ENCODE measurements at places on chromosomes 2 and 18.

DNA sequence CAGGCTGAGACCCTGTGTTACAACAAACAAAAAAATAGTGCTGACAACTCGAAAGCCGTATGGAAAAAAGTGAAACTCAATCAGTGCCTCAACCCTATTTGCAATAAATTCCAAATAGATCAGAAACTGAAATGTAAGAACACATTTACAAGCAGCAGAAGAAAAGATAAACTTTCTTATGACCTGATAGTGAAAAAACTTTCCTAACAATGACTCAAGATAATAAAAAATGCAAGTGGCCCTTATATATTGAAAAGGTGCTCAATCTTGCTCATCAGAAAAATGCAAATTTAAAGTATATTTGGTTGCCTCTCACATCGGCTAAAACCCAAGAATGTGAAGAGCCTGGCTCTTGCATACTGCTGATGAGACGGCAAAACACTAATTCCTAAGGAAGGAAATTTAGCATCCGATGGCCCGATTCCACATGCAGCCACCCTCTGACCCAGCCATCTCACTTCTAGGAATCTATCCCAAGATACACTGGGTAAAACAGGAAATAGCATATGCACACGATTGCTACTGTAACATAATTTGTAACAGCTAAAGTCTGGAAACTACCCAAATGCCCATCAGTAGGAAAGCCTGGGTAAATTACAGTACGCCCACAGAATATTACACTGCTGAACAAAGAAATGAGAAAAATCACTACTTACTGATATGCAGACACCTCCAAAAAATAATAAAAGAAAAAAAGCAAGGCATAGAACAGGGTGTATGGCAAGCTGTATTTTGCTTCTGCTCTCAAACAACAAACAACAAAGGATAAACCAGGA, 56.8 kb downstream of the HDLBP start:
- DNase-seq, result no peak

GRCh38 chr18:13379930-13380690, 161.6 kb downstream of the LDLRAD4 start:
- no peak for DNase-seq

GRCh38 chr2:191947235-191947634, 100.3 kb upstream of the CAVIN2 start:
- DNase-seq, result no peak

DNA sequence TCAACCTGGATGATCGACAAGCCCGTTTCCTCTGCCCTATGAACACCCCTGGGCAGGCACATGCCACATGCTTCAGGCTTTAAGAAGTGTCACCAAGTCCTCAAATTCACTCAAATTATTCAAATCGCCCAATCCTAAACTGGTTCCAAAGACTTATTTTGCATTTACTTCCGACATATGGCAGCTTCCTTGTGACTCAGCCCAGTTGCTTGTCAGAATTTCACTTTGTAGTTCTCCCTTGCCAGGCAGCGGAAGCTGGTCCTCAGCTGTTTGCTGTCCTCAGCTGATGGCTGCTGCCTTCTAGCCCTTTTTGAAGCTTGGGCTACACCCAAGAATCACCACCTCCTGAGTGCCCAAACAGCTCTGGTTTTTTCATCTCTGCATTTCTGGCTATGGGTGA, 105.4 kb upstream of the LMAN1 start:
- no peak for DNase-seq

- DNase-seq, result no peak
Measured at GRCh38 chr2:190020720-190021119, 41.8 kb downstream of the MSTN start.

DNA sequence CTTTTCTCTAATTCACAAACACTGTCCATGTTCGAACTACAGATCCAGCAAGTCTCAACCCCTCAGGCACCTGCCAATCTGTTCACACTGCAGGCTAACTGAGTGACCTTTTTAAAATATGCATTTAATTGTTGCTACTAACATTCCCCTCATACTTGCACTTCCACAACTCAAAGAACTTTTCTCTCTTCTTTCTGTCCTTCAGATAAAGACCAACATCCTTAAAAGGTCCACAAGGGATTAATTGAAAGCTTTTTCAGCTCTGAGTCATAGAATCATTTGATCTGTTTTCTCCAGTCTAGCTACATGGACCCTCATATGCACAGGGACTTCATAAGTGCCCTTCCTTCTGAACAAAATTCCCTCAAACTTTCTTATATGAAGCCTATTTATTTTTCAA, 1321.2 kb downstream of the DPP10 start:
- no peak for DNase-seq

GRCh38 chr2:8189316-8189715, 492.5 kb upstream of the ID2 start:
- DNase-seq, result no peak

DNA sequence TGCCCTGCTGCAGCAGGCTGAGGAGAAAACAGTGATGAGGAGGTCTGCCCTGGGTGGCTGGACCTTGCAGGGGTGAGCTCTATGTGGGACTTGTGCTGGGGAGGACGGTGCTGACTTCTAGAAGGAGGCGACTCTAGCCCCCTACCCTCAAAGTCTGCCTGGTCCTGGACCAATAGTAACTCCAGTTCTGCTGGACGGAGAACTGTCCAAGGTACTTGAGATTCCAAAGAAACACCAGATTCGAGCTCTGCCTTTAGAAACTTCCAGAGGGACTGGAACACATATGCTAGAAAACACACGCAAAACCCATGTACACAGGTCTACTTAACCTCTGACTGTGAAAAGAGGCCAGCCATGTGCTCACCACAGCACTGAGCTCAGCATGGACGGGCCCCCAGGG, 260.6 kb downstream of the TWIST2 start:
- no peak for DNase-seq

DNA sequence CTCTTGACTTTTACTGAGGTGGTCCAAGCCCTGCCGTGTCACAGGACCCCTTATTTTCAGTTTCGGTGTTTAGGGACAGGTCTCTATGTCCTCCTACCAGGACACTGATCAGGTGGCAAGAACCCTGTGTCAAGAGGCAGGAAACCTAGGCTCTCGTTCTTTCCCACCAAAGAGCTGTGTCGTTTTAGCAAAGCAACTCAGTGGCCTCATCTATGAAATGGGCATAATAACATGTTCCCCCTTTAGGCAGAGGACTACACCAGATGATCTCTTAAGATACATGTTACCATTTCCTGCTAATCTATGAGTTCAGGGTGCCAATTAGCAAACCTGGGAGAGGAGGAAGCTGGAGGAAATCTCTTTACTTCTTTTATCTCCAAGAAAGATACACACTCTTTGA, 1.9 kb downstream of the RAB31 start:
- no peak for DNase-seq

DNA sequence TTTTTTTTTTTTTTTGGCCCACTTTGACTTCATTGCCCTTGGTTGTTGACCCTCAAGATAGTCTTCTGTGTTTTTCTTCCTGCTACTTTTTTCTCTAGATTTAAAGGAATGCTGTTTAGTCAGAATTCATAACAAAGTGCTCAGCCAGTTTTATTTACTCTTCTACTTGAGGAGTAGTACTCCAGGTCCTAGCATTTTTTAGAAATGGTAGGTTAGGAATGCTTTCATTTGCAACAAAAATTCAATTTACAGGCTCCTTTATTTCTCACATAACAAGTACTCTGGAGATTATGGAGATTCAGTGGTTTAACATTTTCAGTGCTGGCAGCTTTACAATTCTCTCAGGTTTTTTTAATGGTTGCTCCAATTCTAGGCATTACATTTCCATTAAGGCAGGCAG, 58.2 kb downstream of the KIAA1328 start:
- DNase-seq, result no peak

DNA sequence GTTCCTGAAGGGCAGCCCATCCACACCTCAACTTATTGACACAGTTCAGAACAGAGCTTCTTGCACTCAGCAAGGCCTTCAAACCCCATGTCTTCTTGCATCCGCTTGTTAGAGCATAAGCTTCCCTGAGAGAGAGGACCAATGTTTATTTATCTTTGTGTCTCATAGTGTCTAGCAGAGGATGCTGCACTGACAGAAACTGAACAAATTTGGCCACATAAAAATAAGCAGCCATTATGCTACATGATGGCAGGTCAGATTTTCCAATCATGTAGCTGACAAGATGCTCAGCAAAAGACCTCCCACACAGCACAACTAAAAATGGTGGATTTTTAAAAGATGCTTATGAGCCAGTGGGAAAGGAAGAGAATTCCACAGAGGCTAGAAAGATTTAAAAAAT, 38.1 kb upstream of the SIGLEC15 start:
- no peak for DNase-seq

GRCh38 chr2:23916727-23917405, 10.1 kb downstream of the ATAD2B start:
- DNase-seq, result no peak

DNA sequence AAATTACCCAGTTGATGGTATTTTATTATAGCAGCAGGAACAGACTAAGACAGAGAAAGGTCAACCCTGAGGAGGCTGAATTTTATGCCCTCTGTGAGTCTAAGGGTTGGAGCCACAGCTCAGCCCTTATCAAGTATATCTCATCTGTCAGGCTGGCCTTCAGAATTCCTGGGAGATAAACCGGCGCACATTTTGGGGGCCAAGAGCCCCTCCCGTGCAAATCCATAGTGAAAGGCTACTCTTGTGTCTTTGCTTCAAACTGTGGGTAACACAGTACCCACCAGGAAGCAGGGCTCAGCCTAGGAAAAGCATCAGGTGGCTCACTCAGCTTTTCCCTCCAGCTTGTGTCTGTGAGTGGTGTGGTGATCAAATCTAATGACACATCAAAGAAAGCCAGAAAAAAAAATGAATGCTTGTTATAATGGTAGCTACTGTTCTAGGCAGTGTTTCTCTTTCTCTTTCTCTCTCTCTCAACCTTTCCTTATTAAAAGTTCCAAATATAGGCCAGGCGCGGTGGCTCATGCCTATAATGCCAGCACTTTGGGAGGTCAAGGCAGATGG, 25.0 kb upstream of the ASXL2 start:
- DNase-seq, result no peak

- no peak for DNase-seq
Measured at GRCh38 chr2:85394261-85394681, 15.9 kb downstream of the CAPG start.

DNA sequence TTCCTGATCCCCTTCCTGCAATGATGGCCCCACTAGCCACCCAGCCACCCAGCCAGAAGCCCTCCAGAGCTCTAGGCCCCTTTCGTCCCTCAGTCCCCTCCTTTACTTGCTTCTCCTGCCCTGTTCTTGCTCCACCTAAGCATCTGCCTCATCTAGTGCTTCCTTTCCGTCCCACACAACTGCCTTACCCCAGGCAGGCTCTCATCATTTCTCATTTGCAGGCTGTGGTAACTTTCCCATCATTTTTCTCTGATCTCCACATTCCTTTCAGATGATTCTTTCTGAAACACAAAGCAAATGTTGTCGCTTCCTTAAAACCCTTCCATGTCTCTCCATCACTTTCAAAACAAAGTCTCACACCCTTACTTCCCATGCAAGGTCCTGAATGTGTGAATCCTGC, 459.8 kb downstream of the METTL4 start:
- no peak for DNase-seq

DNA sequence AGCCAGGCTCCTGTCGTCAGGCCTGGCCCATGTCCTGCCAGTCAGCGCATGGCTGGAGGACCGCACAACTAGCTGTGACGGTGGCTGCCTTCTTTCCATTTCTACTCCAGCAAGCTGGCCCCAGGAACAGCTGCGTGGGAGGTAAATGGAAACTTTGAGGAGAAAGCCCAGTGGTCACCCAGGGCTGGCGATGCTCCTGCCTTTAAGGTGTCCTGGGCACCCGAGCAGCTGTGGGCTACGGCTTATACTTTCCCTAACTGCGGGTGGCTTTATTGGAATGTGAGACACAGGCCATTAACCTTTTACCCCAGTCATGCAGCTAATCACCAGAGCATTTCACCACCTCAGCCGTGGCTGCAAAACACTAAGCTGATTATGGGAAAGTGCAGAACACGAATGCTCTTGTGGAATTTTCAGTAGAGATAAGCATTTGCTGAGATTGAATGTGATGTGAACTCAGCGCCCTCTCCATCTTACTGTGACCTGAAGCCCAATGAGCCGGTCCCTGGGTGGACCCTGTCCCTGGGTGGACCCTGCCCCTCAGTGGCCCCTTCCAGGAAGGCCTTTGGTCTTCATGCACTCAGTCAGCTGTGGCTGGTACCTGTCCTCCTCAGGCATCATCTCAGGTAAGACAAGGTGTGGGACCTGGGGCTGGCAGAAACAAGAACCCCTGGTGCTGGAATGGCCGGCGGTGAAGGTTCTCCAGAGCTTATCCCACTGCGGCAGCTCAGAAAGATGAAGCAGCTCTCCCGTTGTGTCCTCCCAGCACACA, 275.4 kb upstream of the HS6ST1 start:
- no peak for DNase-seq

GRCh38 chr18:59264121-59264571, 9.1 kb downstream of the RAX start:
- no peak for DNase-seq

- DNase-seq, result no peak
Measured at GRCh38 chr2:41736586-41736985, 311.2 kb upstream of the PKDCC start.

DNA sequence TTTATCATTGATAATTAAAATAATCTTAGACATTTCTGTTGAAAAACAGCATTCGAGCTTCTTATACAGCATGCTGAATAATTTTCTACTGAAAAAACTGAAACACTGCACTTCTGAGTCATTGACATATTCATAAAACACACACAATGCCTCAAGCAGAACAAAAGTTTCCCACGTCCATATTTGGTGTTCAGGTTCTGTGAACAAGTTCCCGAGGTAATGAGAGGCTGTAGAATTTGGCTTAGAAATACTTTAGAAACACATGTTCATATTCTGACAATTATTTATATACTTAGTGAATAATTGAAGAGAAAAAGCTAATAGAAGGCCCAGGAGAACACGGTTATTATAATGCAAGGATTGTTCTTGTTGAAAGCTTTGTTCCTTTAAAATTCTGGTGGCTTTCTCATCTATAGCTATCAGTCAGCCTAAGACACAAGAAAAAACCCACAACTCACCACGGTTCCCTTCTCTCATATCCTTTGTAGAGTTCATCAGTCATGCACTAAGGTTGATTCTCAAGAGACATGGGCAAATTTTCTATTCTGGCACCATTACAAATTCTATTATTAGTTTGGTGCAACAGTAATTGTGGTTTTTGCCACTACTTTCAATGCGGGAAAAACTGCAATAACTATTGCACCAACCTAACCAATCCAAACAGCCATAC, 194.4 kb downstream of the TMX3 start:
- DNase-seq, result no peak

GRCh38 chr18:48637081-48637990, 98.5 kb downstream of the CTIF start:
- no peak for DNase-seq

DNA sequence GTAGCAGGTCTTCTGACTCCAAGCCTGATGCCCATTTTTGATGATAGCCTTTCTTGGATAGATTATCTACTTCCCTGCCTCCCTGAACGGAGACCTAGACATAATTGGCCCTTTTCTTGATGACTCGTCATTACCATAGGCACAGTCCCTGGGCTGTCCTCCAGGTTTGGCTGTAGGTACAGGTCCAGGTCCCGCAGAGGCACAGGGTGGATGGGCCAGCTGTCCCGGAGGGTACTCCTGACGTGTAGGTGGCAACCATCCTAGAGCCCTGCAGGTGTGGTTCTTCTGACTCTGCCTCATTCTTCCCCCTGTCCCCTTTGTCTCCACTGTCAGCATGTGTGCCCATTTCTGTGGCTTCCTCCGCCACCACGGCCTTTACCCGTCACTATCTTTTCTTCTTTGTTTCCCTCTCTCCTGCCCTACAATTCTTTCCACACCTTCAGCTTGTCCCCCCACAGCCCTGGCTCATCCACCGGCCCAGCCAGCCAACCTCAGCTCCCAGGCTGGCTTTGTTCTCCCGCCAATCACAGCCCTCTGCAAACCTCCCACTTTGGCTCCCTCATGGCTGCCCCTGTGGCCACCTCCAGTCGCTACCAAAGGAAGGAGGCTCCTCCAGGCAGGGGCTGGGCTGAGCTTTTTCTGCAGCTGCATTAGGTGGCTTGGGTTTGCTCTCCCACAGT, 102.8 kb downstream of the SMAD7 start:
- no peak for DNase-seq

All from activated naive CD4-positive, alpha-beta T cell treated with Interleukin-2 at 50 U/mL for 16 hours (primary cell).